RWPE2 (cell line): ENCODE measurements at places on chromosomes 12 and 14.

- H3K4me1 ChIP-seq, result no peaks in the 10 kb centered on the region
- H3K36me3 ChIP-seq, result no peaks in the 10 kb centered on the region
- H3K4me3 ChIP-seq, result no peak overlapping the region
- H3K27me3 ChIP-seq, result peaks cover 45% of the 10 kb centered on the region
- DNase-seq, result peak; percentile 42
These were observed 27.0 kb downstream of the LRTM2 start for GRCh38 chr12:1847411-1847810.

DNA sequence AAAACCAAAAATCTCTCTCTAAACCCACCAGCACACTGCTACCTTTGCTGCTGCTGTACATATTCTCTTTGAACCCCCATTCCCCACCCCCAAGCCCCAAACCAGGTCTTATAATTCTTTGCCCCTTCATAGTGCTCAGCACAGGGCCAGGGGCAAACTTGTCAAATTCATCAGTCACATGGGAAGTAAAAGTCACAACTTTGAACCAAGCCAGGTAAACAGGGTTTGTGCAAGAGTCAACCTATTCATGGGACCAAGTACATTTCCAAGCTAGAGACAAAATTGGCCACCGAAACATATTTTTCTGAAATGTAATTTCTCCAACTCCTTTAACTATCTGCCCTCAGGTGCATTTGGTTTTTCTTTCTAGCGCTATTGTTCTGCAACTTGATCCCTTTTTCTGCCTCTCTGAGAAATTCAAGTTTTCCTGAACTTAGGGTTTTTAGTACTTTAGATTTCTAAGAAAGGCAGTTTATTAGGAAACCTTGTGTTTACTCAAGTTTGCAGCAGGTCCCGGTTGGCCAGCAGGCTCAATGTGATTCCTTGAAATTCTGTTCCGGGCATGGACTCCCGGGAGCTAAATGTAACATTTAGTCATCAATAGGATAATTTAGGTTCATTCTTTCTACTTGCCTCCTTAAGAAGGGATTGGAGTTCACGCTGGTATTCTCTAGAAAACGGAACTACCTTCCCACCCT lies 230.5 kb downstream of the EFCAB11 start:
- H3K27ac ChIP-seq, result no peak overlapping the region
- H3K4me3 ChIP-seq, result no peak overlapping the region
- peaks cover 2% of the 10 kb centered on the region for H3K4me1 ChIP-seq
- no peak for DNase-seq

- H3K4me1 ChIP-seq, result peaks cover 6% of the 10 kb centered on the region
- H3K27ac ChIP-seq, result no peak overlapping the region
- no peak overlapping the region for H3K4me3 ChIP-seq
- H3K36me3 ChIP-seq, result no peaks in the 10 kb centered on the region
- no peak for DNase-seq
These were observed 235.8 kb upstream of the DCN start for GRCh38 chr12:91418221-91419090.

GRCh38 chr14:61347826-61348443 lies 26.6 kb downstream of the PRKCH start:
- H3K4me1 ChIP-seq, result peaks cover 41% of the 10 kb centered on the region
- DNase-seq, result no peak
- H3K36me3 ChIP-seq, result no peaks in the 10 kb centered on the region
- no peaks in the 10 kb centered on the region for H3K27me3 ChIP-seq
- H3K27ac ChIP-seq, result peak overlapping the region; percentile 74

GRCh38 chr12:14188744-14189143 lies 176.7 kb upstream of the ATF7IP start:
- no peaks in the 10 kb centered on the region for H3K36me3 ChIP-seq
- no peak overlapping the region for H3K27ac ChIP-seq
- no peaks in the 10 kb centered on the region for H3K27me3 ChIP-seq
- H3K4me1 ChIP-seq, result no peaks in the 10 kb centered on the region
- DNase-seq, result no peak

- H3K36me3 ChIP-seq, result peaks cover 21% of the 10 kb centered on the region
- H3K27ac ChIP-seq, result no peak overlapping the region
- H3K4me1 ChIP-seq, result peaks cover 13% of the 10 kb centered on the region
- H3K4me3 ChIP-seq, result no peak overlapping the region
These were observed 29.2 kb downstream of the GNS start for GRCh38 chr12:64729909-64730587.

DNA sequence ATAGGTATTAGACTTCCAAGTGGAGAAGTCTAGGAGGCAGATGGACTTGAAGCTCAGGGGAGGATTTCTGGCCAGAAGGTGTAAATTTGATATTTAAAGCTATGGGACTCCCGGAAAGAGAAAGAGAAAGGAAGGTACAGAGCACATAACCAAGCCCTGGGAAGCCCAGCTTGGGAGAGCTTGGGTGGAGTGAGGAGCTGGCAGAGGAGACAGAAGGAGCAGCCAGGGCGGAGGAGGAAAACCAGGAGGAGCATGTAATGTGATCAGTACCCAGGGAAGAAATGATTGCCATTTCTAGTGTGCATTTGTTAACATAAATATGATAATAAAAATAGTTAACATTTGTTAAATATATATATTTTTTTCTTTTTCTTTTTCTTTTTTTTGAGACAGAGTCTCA lies 67.4 kb downstream of the KICS2 start:
- DNase-seq, result no peak
- no peak overlapping the region for H3K27ac ChIP-seq
- H3K4me3 ChIP-seq, result no peak overlapping the region
- no peaks in the 10 kb centered on the region for H3K27me3 ChIP-seq
- H3K4me1 ChIP-seq, result peaks cover 2% of the 10 kb centered on the region

DNA sequence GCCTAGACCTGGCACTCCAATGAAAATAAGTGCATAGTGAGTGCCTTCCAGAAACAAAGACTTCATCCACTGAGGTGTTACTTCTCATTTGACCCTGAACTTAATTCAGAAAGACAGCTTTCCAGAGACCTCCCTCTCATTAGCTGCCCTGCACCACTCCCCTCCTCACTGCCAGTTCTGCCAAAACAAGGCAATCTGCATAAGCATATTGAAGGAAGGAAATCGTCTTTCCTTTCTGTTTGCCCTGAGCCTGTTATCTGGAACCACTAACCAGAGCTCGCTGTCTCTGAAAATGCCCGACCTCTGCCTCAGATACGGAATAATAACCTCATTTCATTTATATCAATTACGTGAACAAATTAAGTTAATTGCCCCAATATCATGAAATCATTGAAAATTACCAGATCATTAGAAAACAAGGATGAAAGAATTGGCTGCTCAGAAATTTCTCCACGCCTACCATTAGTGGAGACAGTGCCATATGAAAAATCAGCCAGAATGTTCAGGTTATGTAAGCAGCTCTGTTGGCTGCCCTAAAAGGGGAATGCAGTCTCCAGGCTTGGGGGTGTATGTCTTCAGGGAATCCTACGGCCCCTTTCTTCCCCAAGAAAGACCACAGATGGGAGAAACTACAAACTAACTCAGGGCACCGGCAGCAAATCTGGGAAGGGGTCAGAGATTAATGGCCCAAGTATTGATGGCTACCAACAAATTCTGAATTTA lies 149.9 kb upstream of the FKBP4 start:
- H3K4me1 ChIP-seq, result peaks cover 5% of the 10 kb centered on the region
- peak; percentile 15 for DNase-seq
- H3K27me3 ChIP-seq, result peaks cover 60% of the 10 kb centered on the region
- no peak overlapping the region for H3K4me3 ChIP-seq

DNA sequence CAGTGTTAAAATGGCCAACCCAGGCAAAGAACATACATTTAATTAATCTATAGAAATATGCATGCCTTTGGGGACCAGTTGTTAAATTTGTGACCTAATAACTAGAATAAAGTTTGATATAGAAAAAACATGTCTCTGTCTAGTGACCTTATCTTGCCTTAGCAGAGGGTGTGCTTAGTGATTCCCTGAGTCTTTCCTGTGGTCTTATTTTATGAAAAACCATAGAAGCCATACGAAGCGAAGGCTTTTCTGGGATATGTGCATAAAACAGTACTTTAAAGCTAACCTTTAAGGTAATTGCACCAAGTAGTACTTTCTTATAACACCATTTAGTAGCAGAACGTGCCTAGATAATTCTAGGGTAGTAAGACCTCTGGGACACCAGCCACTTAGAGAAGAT lies 379.4 kb downstream of the ZFP36L1 start:
- peak overlapping the region; percentile 95 for H3K27ac ChIP-seq
- DNase-seq, result no peak
- no peaks in the 10 kb centered on the region for H3K27me3 ChIP-seq
- no peaks in the 10 kb centered on the region for H3K36me3 ChIP-seq
- H3K4me3 ChIP-seq, result no peak overlapping the region

DNA sequence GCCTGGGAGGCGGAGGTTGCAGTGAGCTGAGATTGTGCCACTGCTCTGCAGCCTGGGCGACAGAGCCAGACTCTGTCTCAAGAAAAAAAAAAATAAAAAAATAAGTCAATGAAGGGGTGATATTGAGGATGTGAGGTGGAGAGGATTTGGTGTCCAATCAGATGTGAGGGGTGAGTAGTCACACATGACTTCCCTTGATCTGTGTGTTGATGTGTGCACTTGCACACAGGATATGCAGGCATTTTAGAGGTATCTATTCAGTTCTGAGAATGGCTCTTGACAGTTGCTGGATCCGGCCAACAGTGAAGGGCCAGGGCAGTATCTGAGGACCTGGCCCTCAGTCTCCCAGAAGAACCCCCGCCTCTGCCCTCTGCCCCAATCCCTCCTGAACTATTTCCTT lies 7.8 kb upstream of the SP7 start:
- H3K27ac ChIP-seq, result no peak overlapping the region
- no peak for DNase-seq
- H3K27me3 ChIP-seq, result no peaks in the 10 kb centered on the region
- no peaks in the 10 kb centered on the region for H3K36me3 ChIP-seq
- H3K4me3 ChIP-seq, result no peak overlapping the region

DNA sequence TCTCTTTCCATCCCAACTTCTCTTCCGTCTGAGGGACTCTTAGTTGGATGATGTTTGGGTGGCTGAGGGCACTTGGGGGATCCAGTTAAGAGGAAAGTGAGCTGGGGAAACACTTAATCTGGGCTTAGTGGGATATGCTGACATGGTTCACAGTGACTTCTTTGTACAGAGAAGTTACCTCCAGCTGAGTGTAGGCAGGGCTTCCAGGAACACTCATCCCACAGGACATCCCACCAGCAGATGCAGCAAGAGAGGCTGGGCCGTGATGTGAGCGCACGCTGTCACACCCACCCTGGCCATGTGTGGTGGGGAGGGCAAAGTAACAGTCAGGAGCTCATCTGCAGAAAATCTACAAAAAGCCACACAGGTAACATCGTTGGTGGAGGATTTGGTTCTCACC lies 832 bp upstream of the CACNA2D4 start:
- no peak overlapping the region for H3K27ac ChIP-seq
- no peak overlapping the region for H3K4me3 ChIP-seq
- no peak for DNase-seq
- no peaks in the 10 kb centered on the region for H3K4me1 ChIP-seq
- H3K36me3 ChIP-seq, result no peaks in the 10 kb centered on the region
